ENCODE measurements at places on chromosomes 16 and 17.

GRCh38 chr16:79609861-79610260 lies 9.3 kb upstream of the MAF start:
- DNase-seq, result no peak

DNA sequence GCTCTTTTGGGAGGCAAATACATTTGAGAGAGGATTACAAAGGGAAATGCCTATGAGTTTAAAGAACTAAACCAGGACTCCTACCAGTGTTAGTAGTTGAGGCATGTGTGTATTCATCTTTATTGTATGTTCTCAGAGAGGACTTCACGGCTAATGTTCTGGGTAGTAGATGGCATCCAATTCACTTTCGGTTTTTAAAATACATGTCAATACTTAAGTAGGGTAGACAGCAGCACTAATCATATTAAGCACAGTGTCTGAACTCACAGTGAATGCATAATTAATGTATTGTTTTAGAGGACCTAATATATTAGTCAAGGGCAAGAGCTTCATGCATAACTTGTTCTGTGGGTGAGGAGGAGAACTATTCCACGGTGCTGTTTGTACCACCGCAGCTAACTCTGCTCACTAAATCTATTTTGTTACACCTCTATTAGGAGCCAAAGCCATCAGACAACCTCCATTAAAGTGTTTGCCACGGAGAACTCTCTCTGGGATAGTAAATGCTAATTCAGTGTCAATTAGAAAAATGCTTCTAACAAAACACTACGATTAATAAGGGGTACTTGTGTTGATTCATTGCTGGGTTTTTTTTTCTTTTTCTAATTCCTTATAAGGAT lies 56.3 kb downstream of the COX10 start:
- no peak for DNase-seq

- no peak for DNase-seq
Measured at GRCh38 chr16:84607694-84608093, 10.2 kb downstream of the COTL1 start.

GRCh38 chr17:17849147-17849820 lies 12.5 kb upstream of the SREBF1 start:
- DNase-seq, result peak; percentile 66

GRCh38 chr17:58263773-58264172 lies 17.0 kb downstream of the MPO start:
- DNase-seq, result no peak

DNA sequence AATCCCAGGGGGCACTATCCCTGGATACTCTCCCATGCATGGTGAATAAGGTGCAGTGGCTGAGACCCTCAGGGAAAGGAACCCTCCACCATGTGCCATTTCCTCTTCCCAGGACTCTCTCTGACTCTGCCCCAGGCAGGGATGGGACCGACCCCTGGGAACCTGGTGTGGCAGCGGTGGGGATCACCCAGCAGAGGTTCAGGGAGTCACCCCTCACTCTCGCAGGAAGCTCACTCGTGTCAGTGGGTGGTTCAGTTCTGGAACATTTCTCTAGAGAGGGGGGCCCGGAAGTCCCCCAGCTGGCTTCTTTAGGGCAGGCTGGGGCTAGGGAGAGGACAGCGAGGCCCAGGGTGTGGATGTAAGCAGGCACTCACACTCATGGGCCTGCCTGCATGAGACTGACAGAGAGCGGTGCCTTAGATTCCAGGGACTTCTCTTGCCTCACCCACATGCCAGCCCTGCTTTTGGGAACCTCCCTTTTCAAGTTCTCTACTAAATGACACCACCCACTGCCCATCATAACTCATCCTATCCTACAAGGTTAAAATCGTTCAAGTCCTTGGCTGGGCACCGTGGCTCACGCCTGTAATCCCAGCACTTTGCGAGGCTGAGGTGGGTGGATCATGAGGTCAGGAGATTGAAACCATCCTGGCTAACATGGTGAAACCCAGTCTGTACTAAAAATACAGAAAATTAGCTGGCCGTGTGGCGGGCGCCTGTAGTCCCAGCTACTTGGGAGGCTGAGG lies 109.7 kb upstream of the SDK2 start:
- DNase-seq, result no peak

DNA sequence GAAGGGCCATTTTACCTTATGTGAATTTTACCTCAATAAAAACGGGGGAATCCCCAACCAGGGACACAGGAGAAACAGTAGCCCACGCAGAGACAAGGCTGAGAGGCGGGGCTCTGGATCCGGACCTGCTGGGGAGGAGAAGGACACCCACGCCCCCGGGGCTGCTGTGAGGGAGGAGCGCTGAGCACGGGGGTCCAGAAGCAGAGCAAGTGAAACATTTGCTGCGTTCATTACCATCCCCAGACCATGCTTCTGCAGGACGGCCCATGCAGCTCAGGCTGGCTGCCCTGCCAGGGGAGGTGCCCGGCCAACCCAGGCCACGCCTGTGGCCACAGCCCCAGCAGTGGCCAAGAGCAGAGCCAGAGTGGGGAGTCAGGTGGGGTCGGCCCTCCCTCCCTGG lies 50.0 kb downstream of the KCNJ18 start:
- DNase-seq, result no peak

GRCh38 chr17:77235370-77235941 lies 94.7 kb downstream of the SEC14L1 start:
- DNase-seq, result no peak

GRCh38 chr16:143047-143446 lies 4.6 kb upstream of the NPRL3 start:
- DNase-seq, result no peak

GRCh38 chr16:71254832-71255525 lies 24.5 kb upstream of the HYDIN start:
- no peak for DNase-seq

All from effector CD4-positive, alpha-beta T cell (primary cell).